ENCODE measurements at places on chromosomes 11 and 22.
A peak's percentile ranks its signal among the peaks of the same experiment; 100 is the strongest.

DNA sequence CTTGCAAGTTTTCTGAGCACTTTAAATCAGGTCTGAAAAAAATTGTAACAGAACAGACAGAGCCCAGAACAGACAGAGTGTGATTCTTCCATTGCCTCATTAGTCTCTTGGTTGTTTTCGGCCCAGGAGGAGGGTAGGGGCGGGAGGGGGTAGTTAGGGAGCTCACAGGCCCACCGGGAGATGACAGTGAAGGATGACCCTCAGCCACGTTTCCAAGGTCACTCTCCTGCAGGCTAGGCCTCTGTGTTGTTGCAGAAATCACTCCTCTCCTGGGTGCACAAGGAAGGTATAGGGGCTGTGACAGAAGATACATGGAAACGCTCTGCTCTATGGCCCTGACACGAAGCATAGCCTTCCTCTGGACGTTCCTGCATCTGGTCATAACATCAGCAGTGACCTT is 69.3 kb downstream of the ABTB2 start:
- no peak for DNase-seq

DNA sequence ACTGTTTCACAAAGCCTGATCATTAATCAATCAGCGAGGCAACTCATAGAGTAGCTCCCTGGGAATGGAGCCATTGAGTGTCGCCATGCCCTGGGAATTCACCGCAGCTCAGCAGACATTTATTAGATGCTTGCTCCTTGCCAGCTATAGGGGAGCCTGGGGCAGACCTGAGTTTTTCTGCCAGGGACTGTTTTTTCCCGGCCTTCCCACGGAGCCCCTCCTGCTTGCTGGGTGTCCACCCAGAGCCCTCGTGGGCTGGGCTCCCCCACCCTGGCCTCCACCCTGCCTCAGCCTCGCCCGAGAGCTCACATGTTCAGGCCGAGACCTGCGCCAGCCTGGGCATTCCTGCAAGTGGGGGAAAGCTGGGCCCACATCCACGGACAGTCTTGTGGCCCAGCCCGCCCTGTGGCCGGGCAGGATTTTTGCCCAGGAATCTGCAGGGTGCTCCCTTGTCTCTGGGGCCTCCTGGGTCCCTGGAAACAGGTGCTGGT is 64.9 kb downstream of the SMIM38 start:
- DNase-seq, result no peak

- DNase-seq, result no peak
These were observed 49.8 kb upstream of the LMO2 start for GRCh38 chr11:33941637-33942160.

DNA sequence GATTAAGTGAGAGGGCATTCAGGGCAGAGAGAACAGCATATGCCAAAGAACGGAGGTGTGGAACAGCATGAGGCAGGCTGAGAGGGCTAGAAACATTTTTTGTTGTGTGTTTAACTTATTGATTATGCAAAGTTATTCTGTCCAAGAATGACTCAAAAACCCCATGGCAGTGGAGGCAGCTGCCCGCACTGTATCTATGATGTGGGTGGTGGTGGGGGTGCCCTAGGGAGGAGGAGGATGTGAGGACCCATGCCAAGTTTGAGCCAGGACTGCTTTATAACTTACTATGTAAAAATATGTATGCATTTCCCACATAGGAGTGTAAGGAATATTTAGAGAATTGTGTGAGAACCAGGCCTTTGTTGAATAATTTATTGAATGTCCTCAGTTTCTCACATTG is 85.4 kb upstream of the GNAZ start:
- DNase-seq, result no peak

GRCh38 chr11:131668500-131669400 is 298.3 kb downstream of the NTM start:
- no peak for DNase-seq

DNA sequence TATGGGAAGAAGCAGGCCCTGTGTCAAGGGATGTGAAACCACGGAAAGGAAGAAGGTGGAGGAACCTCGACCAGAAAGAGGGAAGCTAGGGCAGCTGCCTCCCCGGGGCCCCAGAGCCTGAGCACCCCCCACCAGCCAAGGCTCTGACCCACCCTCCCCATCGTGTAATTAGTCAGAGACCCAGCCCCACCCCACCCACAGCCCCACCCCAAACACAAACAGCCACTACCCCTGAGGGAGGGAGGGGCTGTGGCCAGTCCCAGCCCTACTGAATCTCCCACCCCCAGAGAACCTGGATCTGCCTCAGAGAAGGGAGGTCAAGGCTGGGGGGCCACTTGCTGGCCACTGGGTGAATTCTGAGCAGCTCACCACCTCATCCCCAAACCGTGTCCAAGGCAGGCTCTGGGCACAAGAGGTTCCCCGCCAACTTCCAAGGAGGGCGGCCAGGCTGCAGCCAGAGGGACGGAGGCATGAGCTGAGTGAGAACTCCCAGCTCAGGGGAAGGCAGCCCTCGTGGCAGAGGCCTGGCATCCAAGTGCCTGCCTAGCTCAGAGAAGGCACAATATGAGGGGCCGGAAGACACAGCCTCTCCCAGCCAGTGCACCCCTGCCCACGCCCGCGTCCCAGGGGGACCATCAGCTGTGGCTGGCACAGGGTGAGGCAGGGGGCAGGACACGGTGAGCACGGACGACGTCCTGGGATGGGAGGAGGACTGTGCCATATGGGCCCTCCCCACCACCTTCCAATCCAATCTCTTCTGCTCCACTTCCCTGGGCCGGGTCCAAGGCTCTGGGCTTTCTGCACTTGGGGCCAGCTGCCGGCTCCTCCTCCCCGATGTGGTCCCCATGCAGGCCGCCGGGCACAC is 2.7 kb downstream of the PLXNB2 start:
- no peak for DNase-seq

- no peak for DNase-seq
These were observed 67.8 kb downstream of the TCF20 start for GRCh38 chr22:42202669-42203068.

DNA sequence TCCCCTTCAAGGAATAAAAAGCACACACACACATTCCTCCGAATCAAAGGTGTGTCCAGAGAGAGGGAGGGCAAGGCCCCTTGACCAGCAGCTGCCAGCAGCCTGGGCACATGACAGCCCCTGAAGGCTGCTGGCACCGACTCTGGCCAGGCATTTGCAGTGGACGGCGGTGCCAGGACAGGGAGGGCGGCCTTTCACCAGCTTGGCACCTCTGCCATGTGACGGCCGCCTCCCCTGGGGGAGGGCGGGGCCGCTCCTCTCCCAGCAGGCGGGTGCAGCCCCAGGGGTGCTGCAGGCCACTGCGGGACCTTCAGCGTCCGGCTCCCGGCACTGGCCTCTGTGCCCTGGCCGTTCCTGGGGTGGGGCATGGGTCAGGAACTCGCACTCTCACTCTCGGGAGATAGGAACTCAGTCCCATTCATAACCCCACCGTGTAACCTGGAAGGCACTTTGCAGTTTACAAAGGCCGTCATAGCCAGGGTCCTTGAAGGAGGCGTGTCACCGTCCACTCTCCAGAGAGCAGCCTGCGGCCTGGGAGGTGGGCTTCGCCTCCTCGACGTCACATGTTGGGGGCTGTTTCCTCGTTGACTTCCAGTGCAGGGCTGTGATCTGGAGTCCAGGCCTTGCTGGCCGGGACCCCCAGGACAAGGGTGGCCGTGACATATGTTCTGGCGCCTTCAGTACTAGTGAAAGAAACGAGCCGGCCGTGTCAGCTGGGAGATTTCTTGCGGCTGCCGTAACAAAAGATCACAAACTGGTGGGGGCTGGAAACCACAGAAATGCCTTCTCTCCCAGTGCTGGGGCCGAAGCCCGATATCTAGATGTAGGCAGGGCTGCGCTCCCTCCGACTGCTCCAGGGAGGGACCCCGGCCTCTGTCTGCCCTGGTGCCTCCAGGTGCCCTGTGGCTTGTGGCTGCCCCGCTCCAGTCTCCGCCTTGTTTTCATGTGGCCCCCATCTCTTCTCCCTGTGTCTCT is 39.9 kb upstream of the SMIM38 start:
- no peak for DNase-seq

- no peak for DNase-seq
These were observed 439.6 kb upstream of the CCDC90B start for GRCh38 chr11:83725728-83726127.

DNA sequence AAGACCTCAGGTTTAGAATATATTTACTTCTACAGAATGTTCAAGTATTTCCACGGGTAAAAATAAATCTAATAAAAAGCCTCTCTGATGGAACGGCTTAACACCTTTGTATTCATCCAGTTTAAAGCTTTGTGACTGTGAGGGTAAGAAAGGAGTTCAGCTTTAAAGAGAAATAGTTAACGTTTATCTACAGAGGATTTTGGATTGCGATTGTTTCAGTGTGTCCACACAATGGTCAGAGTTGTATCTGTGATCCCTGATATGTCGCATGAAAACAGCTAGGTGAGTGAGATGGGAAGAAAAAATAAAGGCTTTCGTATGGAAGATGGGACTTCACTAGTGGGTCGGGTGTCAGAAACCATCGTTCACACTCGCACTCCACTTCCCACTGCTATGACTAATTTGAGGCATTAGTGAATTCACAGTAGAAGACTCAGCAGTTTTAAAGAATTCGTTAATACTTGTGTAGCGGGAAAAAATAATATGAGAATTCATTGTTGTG is 1.6 kb downstream of the APLP2 start:
- DNase-seq, result no peak

- DNase-seq, result no peak
These were observed 64.9 kb upstream of the BIRC3 start for GRCh38 chr11:102252339-102252891.

GRCh38 chr11:58888579-58888978 is 44.1 kb upstream of the GLYATL2 start:
- no peak for DNase-seq

DNA sequence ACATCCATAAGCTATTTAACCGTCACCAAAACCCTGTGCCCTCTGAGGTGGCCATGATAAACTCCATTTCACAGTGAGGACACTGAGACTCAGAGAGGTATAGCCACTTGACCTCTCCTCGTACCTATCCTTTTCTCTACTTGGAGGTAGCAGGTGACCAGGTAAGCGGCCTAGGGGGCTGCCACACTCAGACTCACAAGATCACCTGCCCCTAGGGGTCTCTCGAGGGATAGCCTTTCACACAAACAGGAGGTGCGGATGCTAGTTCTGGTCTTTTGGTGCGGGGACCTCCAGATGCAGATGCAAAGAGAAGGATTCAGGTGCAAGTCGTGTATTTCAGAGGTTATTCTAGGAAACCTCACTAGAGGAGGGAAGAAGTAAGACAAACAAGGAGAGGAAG is 14.6 kb downstream of the MS4A18 start:
- no peak for DNase-seq

DNA sequence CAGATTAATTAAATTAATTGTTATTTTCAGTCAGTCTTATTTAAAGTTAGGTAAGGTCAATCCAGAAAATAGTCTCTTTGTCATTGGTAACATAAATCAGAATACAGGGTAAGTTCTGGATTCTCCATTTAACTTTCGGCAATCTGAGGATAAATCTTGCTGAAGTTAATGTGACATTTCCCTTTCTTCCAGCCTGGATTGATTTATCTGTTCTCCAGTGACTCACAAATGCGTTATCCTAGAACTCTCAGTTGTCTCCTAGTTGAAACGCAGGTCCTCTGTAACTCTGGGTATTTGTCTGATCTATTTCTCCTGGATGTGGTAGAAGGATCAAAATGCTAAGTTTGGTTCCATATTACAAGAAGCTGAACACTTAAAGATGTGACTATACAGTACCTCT is 21.0 kb downstream of the OR51E1 start:
- DNase-seq, result no peak

DNA sequence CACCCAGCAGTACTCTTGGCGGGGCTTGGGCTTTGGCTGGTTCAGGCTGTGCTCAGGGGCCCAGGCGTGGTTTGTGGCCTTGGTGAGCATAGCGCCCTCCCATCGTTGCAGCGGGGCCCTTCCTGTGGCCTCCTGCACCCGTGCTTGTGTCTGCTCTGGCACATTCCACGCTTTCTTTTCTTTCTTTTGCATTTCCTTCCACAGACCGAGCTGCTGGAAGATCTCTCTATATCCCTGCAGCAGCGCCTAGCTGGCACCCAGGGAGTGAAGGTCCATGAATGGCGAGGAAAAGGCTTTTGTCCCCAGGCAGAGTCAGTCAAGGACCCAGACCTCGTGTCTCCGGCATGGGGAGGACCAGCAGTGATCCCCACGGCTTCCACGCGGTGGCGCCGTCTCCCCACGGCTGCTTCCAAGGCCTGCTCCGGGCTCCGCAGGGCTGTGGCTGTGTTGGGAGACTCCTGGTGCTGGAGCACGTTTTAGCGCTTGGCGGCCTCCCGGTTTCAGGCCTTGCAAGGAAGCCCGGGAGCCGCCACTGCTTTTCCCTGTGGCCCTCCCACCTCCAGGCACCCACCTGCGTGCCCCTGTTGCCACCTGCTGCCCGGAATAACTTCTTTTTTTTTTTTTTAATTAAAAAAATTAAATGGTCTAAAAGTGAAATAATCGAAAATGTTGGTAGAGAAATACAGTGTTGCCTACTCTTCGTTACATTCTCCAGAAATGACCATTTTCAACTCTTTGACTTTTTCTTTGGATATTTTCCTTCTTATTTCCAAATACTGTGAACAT is 28.5 kb downstream of the GLB1L2 start:
- DNase-seq, result peak; percentile 25

- peak; percentile 23 for DNase-seq
These were observed 42.0 kb upstream of the HORMAD2 start for GRCh38 chr22:30038219-30038618.

- no peak for DNase-seq
These were observed 205.7 kb upstream of the NAV2 start for GRCh38 chr11:19506816-19507486.

- DNase-seq, result no peak
These were observed 7.4 kb downstream of the KRTAP5-10 start for GRCh38 chr11:71572811-71573210.

- DNase-seq, result no peak
These were observed 28.6 kb upstream of the RASL10A start for GRCh38 chr22:29344137-29344536.

DNA sequence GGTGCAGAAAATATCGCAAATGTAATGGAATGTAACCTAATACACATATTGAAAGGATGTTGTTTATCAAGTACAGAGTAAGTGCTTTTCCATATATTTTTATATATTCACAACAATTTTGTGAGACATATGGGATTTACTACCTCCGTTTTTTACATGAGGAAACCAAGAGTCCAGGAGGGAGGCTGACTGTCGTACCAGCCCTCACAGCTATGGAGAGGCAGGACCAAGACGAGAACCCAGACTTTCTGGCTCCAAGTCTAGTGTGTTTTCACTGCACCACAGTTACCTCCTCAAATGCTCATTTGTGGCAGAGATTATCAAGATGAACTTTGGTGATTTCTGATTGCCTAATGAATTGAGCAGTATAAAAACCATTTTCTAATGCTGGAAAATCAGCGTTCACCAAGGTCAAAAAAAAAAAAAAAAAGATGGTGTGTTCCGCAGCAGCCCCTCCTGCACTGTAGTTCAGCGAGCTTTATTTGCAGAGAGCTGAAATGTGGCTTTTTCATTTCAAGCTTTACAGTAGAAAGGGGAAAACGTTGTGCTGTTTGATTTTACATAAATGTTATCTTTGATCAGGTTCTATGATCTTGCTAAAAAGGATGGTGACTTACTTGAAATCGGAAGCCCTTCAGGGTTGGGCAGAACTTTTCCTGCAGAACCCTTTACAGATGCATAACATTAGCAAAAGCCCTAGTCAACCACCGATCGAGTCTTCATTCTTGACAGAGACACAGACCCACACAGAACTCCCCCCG is 44.7 kb upstream of the WEE1 start:
- DNase-seq, result no peak

- no peak for DNase-seq
These were observed 54.8 kb downstream of the PTPRJ start for GRCh38 chr11:48034926-48035871.

All from glomerular endothelial cell (primary cell).